ENCODE measurements at places on chromosomes 2 and 18. TPM values are rescaled to one million over a fixed set of nuclear protein-coding genes. Genes with fewer than 3 reads are reported as not detected.

DNA sequence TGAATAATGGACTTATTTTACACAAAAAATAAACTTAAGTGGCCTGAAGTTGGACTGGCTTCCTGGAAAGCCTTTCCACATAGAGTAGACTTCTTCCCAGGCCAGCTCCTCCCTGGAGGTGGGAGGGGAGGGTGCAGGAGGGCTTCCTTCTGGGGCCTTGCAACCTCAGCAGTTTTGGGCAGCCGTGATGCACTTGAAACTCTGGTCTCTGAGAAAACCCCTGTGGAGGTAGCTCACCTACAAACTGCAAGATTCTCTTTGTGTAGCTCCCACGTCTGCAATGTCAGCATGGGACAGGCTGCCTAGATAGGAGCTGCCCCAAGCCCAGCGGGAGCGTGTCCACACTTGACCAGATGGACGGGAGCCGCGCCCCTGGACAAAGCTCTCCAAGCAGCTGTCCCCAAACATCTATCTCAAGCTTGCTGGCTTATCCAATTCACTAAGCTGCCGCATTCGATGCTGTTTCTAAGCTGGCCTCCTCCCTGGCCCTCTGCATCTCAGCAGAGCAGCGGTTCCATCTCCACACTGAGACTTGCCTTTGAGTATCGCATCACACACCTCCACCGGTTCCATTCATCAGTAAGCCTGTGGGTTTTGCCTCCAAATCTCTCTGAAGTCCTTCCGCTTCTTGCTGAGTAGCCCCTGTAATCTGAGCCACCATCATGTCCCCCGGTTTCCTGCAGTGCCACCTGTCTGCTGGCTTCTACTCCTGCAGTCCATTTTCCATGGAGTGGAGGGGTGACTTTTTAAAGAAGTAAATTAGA lies 1.6 kb upstream of the LPIN1 start:
- no peak for DNase-seq

DNA sequence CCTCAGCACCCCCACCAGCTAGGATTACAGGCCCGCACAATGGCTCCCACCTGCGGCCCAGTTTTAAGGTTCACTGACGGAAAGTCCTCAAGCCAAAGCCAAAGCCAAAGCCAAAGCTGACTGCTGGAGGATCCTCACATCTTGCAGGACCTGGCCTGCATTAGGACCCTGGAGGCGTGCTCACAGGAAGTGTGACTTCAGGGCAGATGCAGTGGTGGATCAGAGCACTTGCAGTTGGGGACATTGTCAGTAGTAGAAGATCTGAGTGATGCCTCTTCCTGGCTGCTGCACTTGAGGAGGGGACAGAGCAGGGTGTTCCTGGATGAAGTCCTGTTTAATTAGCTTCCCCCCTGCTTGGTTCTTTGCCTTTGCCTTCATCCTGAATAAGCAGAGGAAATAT lies 69.0 kb upstream of the ALPP start:
- DNase-seq, result no peak

- no peak for DNase-seq
Observed at GRCh38 chr2:74131901-74132300, 15.8 kb downstream of the BOLA3 start.

GRCh38 chr18:73006331-73006730 lies 138.5 kb upstream of the NETO1 start:
- DNase-seq, result no peak

GRCh38 chr2:233219848-233220247 lies 31.6 kb upstream of the ATG16L1 start:
- no peak for DNase-seq

The TEKT4 gene
- total RNA-seq, result not detected

All from chondrocyte (in vitro differentiated cells).